ENCODE measurements at places on chromosomes 5 and 9.

DNA sequence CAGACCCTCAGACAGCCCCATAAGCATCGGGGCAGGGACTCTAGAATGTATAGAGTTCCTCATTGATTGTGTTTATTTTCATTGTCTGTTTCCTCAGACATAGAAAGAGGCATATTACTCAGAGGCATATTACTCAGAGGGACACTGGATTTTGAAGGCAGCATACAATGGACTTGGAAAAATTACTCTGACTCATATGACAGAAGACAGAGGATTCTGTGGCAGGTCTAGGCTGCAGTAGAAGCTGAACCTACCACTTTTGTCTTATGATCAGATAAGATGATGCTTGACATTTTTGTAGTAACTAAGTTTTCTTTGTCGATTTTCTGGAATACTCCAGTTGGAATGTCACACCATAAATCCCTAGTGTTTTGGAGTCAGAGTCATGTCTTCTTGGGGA lies 105.2 kb downstream of the ST8SIA4 start:
- DNase-seq, result peak; percentile 71

DNA sequence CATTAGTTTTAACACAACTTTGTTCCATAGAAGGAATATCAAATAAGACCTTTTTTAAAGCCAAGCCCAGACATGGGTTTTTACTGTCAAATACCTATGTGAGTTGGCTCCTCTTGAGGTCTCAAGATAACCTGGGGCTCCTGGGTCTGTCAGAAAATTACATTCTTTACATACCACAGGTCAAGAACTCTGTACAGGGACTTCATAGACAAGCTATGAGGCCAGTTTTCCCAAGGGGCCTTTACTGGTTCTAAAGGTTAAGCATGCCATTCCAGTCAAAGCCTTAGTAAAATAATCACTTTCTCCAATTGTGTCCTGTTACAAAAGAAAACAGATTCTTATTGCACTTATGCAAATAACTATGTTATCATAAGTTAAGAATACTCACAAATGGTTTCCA lies 15.5 kb upstream of the SMC2 start:
- DNase-seq, result no peak

DNA sequence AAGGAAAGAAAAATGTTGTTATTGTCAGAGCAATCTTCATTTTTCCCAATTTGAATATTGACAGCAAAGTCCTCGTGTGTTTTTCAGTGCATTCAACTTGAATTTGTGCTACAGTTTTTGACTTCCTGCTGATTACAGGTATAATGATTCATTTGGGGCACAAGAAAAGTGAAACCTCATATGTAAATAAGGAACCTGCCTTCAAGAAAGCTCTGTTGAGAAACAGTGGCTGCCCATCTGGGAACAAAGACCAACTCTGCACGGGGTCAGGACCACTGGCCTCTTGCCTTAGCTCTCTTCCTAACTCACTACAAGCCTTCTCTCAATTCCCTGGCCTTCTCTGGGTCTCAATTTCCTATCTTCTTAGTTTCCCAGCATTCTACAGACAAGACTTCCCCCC lies 21.0 kb downstream of the TIMD4 start:
- DNase-seq, result no peak

GRCh38 chr5:68140763-68141162 lies 74.8 kb upstream of the PIK3R1 start:
- DNase-seq, result no peak

DNA sequence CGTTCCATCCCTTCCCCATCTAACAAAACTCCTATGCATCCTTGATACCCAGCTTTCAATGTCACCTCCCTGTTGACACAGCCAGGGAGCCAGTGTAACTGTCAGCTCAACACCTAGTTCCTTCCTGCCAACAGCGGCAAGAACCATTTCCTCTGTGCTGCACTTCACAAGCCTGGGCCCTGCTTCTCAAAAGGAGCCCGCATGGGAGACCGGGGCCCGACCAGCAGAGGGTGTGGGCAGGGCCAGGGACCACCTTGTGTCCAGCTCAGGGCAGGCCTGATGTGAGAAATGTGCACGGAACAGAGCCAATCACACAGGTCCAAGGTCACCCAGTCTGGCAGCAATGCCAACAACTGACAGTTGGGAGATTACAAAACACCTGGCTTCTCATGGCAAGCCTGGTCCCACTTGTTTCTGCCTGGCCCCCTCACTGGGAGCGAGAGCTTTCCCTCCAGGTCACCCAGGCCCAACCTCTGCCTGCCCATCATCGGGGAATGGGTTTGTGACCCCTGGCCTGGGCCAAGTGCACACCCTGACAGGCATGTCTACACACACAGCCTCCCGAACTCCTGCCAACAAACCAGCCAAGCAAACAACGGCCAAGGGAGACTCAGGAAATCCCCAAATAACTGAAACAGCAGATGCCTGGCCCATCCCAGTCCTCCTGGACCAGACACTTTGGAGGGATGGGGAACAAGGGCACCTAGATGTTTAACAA lies 3.1 kb downstream of the RNF44 start:
- peak; percentile 52 for DNase-seq

GRCh38 chr5:78716206-78716605 lies 67.6 kb upstream of the LHFPL2 start:
- DNase-seq, result no peak

DNA sequence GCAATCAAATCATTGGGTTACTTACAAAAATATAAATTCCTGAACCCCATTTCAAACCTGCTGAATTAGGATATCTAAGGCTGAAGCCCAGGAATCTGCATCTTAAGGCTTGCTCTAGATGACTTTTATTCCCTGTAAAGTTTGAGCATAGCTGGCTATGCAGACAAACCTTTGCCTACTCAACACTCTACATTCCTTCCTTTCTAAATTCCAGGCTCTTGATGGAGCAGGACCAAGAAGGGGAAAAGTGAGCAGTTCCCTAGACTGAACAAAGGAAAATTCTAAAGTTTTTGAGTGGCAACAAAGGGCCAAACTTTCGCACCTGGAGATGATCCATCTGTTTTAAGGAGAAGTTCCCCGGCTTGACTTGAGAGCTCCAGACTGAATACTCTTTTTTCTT lies 9.8 kb upstream of the ADRA1B start:
- DNase-seq, result no peak

DNA sequence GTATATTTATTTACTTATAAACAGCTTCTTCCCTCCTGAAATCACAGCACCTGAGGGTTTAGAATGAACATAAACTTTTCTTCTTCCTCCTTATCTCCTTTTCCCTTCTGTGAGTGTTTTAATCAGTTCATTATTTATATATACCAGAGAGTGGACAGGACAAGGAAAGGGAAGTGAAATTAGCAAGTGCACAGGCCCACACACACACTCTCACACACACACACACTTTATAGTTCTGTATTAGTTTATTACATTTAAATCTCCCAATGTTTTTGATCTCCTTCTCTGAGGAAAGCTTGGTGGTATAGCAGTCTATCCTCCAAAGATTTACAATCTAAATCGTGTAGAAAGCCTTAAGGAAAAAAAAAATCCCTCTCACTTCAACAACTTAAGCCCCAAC lies 353.5 kb downstream of the NDUFS4 start:
- no peak for DNase-seq

GRCh38 chr9:30534455-30534854 lies 1850.0 kb upstream of the ACO1 start:
- no peak for DNase-seq

- no peak for DNase-seq
Observed at GRCh38 chr5:91301106-91301846, 81.8 kb downstream of the ARRDC3 start.

DNA sequence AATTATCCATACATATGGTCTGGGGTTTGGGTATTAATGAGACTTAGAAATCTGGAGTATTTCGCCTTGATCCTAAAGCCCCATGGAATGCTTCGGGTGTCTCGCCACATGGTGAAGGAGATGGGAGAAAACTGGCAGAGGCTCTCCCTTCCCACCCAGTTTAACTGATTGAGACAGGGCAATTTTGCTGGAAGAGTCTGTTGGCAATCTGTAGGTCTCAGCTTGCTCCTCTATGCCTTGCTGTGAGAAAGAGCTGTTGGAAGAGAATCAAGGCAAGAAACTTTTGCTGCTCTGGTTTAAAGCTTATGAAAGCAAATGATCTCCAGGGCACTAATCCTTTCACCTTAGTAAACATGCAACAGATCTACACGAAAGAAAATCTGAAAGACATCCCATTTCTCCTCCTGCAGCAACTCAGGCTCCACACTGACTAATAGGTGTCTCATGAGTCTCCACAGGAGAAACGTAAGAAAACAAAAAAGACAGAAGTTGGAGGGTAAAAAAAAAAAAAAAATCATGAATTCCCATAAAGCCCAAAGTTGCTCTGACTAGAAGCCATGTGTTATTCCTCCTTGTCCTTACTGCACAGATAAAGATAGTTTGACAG lies 369.9 kb downstream of the EFNA5 start:
- no peak for DNase-seq

DNA sequence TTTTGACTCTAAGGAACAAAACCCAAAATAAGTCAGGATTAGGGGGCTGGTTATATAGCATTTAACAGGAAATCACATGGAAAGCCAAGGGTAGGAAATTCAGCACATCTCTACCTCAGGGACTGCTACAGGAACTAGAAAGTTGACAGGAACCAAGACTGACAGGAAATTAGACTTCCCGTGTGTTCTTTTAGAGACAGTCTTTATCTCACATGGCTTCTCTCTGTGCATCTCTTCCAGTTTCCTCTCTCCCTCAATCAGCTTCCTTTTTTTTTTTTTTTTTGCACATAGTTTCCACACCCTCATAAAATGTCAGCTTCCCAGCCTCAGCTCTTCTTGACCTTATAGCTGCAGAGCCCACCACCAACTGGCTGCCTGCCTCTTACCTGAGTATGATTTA lies 4.8 kb downstream of the RECK start:
- DNase-seq, result peak; percentile 13

- DNase-seq, result peak; percentile 51
Observed at GRCh38 chr9:96382839-96383164, 709 bp downstream of the SLC35D2 start.

DNA sequence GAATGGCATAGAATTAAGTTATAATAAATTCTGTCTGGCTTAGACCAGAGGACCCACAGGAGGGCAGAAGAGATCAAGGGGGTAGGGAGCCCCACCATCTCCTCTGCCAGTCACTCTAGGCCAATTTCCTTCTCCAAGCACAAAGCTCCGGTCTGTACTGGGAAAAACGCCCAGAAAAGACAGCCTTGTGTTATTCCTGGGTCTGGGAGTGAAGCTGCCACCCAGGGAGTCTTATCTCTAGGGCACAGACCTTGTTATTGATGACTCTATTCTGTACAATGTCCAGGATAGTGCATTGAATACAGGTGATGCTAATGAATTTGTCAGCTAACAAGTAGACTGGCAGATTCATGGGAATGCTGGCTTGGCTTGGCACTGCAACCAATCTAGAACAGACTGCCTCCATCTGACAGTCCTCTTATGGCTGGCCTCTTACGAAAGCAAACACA lies 60.7 kb downstream of the MED27 start:
- DNase-seq, result no peak

- DNase-seq, result no peak
Observed at GRCh38 chr9:136660971-136661550, 1.7 kb upstream of the EGFL7 start.
